A172 (cell line): ENCODE measurements at places on chromosomes 1 and 21.

DNA sequence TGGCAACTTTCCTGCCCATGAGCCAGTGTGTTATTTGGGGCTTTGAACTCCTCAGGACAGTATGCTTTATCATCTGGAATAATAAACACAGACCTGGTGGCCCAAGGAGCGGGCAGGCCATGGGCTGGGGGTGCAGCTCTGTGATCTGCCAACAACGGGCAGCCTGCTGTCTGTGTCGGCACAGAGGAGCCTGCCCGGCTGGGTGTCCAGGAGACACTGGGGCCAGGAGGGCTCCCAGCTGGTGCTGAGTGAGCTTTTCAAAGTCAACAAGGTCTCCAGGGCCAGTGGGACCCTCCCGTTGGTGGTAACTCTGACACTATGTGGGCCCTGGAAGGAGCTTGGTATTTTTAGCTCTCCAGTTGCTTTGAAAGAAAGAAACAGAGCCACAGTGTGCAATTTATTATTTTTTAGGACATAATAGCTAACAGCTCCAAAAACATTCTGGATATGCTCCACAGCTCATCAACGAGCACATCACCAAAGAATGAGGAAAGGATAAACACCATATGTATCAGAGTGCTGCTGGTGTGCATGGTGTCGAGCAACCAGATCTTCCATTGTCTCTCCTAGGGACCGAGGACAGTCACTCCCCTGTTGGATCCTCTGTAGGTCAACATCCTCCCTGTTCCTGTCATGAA is 488.7 kb upstream of the USP24 start:
- no peak for DNase-seq

DNA sequence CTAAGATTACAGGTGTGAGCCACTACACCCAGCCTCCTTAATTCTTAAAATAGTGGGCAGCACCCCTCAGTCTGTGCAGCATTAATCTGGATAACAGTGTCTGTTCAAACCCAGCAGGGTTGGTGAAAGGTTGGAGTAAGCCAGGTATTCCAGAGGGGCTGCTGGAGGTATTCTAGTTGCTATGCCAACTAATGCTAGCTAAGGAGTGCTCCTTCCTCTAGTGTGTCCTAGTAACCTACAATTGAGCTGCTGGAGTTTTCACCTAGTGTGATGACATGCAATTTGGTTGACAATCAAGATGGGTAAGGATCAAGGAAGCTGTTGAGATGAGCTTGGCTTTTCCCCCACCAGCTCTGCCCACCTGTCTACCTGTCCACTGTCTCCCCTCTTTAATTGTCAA is 100.2 kb upstream of the IPO9 start:
- no peak for DNase-seq

DNA sequence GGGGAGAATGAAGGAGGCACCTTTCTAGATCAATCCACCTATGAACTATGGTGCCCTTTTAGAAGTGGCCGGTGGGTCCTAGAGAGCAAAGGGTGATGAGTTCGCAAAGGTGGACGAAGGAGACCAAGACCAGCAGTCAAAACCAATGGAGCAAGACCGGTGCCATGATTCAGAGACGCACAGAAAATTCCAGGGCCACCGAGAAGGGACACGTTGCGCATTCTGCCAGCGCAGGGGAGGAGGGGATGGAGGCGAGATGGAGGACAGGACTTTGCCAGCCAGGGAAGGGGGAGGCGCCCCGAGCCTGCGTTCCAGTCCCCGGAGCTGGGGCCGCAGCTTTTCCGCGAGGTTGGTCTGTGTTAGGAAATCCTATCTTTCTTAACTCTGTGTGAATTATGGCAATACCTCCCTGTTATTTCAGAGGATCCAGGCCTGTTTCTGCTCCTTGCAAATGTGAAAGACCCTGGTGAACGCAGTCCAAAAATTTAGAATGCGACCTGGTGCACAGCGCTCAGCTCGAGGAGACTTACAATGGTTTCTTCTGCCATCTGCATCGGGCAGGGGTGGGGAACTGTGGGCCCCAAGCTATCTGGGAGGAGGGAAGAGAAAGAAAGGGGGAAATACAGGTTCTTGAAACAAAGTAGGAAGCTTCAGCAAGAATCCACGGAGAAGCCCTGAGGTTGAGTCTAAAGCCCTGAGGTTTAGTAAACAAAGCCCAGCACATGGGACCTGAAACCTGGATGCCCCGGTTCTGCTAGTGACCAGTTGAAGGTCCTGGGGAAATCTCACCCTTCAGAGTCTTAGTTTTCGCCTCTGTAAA is 129.4 kb downstream of the MRPS6 start:
- DNase-seq = no peak

DNA sequence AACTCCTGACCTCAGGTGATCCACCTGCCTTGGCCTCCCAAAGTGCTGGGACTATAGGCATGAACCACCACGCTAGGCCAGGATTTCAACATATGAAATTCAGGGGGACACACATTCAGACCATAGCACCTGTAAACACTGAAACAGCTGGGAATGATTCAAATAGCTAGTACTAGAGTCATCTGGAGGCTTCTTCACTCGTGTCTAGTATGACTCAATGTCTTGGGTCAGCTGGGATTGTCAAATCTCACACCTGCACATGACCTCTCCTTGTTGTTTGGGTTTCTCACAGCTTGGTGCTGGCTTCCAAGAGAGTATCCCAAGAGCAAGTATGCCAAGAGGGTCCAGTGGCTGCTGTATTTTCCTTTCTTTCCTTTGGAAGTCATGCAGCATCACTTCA is 75.1 kb downstream of the PGM1 start:
- peak; percentile 9 for DNase-seq

DNA sequence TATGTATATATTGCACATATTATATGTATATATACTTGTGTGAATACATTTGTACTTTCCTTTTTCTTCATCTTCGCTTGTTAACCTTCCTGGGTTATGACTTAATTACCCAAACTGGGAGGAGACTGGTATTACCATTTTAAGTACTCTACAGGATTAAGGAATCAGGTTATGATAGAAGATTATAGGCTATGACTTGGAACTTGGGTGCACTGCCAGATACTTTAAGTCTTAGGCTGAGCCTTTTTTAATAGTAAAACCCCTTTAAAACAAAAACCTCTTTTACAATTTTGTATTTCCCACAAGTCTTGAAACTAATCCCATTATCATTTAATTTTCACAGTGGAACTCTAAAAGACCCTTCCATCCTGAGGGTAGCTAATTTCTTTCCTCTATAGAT is 6.0 kb downstream of the BRWD1 start:
- no peak for DNase-seq
